ENCODE measurements at places on chromosomes 13 and 19.
A peak's percentile ranks its signal among the peaks of the same experiment; 100 is the strongest.

GRCh38 chr19:49231389-49231788 is 73.8 kb downstream of the TRPM4 start:
- no peak for DNase-seq

DNA sequence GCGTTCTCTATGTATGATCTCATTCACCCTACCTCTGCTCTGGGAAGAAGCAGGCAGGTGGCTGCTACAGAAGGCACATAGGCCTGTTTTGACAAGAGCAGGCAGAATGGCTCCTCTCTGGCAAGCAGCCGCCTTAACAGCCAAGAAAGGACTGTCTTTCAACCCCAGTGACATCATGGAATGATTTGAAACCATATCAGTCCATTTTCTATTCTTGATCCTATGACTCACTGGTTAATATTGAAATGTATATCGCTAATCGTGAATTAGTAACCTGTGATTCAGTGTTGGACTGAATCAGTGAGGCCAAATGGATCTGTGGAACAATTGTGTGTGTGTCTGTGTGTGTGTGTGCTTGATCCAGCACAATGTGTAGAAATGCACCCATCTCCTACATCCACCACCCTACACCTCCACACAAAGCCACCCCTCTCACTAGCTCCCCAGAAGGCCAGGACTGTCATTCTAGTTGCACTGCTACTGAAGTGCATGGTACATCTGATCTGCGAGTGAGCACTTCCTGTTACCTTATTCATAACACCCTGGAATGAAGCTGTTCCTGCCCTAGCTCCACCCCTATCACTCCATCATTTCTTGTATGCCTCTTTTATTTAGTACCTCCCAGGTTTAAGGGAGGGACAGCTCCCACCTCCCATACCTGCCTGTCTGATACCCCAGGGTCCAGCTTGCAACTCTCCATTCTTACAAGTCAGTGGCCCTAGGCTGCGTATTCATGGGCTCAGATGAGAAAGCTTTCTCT is 460.0 kb downstream of the FOXO1 start:
- no peak for DNase-seq

DNA sequence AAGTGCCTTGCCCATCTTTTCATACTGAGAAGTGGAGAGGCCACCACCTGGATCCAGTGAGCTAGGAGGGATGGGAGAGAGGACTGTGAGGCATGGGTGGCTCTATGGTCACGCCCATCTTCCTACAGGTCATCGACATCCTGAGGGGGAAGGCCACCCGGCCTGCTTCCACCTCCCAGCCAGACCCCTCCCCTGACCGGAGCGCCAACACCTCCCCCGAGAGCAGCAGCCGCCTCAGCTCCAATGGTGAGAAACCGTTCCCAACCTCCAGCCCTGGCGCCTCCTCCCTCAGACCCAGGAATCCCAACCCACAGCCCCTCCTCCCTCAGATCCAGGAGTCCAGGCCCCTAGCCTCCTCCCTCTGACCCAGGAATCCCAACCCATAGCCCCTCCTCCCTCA is 10.1 kb downstream of the BCL3 start:
- no peak for DNase-seq

- DNase-seq: peak; percentile 76
Observed at GRCh38 chr13:51801631-51802099, 2.3 kb downstream of the DHRS12 start.

DNA sequence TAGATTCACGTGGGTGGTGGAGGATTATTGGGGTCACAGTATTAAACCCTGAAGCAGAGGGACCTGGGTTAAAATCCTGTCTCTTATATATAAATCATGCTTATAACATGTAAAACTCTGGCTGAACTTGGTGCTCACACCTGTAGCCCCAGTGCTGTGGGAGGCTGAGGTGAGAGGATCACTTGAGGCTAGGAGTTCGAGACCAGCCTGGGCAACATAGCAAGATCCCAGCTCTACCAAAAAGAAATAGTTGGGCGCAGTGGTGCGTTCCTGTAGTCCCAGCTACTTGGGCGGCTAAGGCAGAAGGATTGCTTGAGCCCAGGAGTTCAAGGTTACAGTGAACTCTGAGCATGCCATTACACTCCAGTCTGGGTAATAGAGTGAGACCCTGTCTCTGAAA is 2.4 kb downstream of the ZNF805 start:
- no peak for DNase-seq

- DNase-seq: no peak
Observed at GRCh38 chr13:99477493-99477892, 23.8 kb upstream of the TM9SF2 start.

GRCh38 chr19:49271080-49271753 is 53.8 kb downstream of the SLC6A16 start:
- DNase-seq: no peak

DNA sequence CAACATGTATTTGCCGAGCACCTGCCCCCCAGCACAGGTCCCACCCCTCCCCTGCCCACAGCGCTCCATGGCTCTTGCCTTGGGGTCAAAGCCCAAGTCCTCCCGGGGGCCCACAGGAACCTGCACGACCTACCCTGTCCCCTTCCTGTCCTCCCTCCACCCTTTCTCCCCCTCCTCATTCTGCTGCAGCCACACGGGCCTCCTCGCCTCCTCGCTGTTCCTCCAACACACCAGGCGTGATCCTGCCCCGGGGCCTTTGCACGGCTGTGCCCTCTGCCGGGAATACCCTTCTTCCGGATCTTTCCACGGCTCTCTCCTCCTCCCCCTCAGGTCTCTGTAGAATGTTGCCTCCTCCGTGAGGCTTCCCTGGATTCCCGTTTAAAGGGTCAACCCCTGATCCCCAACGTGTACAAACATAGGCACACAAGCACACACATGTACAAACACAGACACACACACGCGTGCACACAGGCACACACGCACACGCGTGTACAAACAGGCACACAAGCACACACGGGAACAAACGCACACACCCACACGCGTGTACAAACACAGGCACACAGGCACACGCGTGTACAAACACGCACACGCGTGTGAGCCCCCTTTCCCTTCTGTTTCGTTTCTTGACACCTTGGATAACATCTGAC is 2.8 kb downstream of the MADCAM1 start:
- DNase-seq: no peak

- no peak for DNase-seq
Observed at GRCh38 chr19:17751103-17751911, at the start of gene FCHO1. Gene FCHO1, plus strand, starts transcription at chr19:17751477. Its CDS starts 3,688 bp downstream, at chr19:17755165.

DNA sequence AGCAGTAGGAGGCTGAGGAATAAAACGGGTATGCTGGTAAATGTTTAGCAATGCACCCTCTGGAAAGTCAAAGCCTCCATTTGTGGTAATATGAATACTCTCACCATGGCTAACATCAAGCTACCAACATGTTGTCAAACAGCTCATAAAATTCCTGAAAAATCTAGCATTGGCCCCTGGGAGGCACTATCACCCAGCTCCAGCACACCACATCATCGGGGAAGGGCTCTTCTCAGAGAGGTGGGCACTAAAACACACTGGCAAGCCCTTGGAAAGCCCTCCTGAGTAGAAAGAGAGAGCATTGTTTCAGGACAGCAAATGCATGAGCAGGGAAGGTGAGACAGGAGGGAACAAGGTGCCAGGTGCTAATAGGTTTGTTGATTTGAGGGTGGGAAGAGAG is 53.9 kb upstream of the FLT1 start:
- no peak for DNase-seq

Measured in G401 (cell line).